Stimulated activated CD4-positive, alpha-beta T cell treated with anti-CD3 and anti-CD28 coated beads, Interleukin-1b, Interleukin-23, amount 100 ng/mL, for 4 hours (primary cell): ENCODE measurements at places on chromosomes 3 and 15.

DNA sequence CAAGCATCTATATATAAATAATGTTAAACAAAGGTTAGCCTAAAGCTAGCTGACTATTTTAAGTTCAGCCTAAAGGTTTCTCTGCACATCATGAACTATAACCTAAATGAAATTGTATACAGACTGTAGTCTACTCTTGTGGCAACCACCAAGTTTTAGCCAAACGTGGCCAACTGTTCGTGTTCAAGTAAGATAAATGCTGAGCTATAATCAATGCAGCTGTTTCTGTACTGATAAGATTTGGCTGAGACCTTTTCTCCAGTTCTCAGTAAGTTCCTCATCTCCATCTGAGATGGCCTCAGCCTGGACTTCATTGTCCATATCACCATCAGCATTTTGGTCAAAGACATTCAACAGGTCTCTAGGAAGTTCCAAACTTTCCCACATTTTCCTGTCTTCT is 43.7 kb upstream of the IGSF10 start:
- DNase-seq = no peak

DNA sequence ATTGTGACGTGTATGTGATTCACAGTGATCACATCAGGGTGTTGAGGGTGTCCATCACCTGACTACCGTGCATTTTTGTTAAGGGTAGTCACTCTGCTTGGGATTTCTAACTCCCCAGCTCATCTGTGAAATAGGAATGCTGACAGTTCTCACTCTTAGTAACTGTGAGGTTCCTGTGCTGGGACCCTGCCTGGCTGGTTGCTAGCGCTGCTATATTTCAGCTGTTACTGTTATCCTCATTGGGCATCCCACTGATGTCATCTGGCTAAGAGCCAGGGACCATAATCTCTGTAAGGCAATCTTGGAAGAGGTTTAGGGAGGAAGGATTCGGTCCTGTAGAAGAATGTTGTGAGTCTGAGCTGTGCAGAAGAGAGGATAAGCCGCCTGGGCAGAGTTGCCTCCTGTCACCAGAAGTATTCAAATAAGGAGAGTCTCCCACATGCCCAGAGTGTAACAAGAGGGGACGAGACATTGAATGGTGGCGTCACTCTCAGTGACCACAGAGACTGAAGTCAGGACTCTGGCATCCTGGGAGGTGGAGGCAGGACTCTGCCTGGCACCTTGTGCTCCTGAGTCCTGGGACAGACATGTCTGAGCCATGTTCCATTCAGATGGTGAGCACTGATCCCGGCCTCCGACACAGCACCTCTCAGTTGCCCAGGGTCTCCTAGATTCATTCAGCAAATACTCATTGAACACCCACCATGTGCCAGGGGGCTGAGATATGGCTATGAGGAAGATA is 52.2 kb downstream of the FBLN2 start:
- DNase-seq = no peak

DNA sequence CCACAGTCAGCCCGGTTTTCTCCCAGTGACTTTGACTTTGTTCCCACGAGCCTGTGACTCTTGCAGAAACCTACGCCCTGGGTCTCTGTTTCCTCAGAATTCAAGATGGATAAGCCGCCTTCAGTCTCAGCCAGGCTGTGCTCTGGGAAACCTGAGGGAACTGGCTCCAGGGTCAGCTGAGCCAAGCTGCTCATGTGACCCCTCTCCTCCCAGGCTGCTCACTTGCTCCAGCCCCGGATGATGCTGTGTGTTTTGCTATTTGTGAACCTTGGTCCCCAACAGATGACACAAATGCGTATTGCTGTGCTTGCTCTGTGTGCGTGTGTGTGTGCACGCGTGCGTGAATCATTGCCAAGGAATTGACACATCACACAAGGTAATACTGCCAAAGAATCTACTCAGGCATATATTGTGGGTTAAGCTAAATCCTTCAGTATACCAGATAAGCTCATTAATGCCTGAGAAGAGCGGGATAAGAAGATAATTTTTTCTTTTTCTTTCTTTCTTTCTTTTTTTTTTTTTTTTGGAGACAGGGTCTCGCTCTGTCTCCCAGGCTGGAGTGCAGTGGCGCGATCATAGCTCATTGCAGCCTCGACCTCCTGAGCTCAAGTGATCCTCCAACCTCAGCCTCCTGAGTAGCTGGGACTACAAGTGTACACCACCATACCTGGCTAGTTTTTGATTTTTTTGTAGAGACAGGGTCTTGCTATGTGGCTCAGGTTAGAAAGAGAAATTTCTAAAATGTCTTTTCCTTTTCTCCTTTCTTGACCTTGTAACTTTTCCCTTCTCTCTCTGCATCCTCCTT is 29.2 kb upstream of the UMPS start:
- no peak for DNase-seq

DNA sequence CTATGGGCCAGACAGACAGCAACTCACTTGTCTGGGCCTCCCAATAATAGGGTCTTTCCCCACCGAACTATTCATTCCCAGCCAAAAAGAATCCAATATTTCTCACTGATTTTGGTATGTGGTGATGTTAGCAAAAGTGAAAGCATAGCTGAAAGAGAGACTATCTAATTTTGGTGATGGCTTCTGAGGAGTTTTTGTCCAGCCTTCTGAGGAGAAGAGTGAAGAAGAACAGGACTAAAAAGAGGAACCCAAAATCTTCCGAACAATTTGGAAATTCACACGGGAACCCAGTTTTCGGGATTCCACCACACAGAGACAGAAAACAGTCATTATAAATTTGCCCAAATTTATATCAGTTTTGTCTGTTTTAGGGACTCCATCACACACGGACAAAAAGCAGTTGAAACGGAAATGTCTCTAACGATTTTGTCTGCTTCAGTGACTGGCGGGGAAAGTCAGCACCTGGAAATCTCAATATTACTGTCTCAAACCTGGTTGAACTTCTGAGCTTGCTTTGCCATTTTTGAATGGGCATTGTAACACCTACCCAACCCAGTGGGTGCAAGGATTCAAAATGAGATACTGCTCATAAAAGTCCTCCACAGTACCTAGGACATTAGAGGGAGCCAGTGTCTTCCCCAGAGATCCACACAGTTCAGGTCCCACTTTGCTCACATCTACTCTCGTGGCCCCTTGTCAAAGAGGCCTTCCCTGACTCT is 9.1 kb downstream of the CD80 start:
- DNase-seq = no peak

DNA sequence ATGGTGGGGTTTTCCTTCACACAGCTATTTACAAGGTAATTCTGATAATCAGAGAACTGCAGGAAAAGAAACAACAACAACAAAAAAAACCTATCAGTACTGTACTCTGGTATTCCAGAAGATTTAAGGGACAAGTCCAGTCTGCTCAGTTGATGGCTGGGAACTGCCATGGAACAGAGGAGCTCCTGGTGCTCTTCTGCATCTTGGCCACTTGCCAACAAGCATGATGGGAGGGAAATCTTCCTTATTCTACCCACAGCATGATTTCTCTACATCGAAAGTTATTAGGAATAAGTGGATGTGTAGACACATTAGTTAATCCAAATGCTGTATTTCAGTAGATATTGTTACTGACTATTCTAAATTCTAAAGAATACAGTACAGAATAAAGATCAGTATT is 51.7 kb downstream of the RASGRP1 start:
- DNase-seq = no peak

DNA sequence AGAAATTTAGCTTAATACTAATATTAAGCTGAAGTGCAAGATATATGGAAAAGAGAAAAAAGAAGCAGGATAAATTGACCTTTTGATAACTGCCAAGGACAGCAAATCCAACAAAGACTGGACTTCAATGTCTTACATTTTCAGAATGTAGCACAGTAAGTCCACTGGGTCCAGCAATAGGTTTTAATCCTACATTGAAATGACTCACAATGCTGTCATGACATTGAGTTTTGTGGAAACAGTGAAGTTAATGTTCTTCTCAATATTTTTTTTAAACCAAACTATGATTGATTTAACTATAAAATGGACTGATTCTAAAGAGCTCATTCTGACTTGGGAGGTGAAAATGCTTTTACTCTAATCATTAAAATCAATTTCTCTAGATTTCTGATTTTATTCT is 166.6 kb upstream of the ZNF717 start:
- DNase-seq = no peak

DNA sequence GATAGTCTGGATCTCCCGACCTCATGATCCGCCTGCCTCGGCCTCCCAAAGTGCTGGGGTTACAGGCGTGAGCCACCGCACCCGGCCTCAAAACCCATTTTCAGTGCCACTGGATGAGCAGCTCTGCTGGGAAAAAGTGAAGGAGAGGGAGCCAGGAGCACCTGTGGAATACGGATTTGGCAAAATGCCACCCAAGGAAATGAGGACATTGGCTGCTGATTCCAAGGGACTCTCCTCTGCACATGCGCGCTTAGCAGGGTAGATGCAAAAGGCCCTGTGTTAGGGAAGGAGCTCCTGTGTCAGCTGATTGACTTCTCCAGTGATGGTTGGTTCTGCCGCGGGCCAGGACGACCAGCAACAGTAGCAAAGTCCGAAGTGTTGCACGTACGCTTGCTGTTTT is 43.4 kb upstream of the IGF1R start:
- no peak for DNase-seq

GRCh38 chr15:52337198-52337853 is 41.7 kb upstream of the MYO5C start:
- DNase-seq = no peak

GRCh38 chr3:132343018-132343612 is 25.9 kb downstream of the ACP3 start:
- DNase-seq = no peak

GRCh38 chr3:78708565-78709073 is 1059.2 kb downstream of the ROBO1 start:
- no peak for DNase-seq

GRCh38 chr3:49901366-49902339 is 2.0 kb downstream of the MST1R start:
- DNase-seq = no peak

- DNase-seq = no peak
These were observed 826 bp downstream of the LRRC58 start for GRCh38 chr3:120348065-120348990.

DNA sequence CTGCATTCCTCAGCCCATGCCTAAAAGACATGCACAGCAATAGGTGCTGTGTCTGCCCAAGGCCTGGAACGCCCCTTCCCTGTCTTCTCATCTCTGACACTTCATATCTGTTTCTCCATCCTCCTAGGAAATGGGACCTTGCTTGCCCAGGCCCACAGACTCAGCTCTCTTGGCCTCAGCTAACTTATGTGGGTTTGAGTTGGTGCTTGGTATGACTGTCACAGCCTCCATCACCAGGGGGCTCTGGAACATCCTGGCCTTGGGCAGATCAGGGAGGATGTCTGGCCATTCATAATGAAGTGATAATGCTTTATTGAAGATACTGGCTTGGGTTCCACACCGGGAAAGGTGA is 156.7 kb upstream of the SMAD3 start:
- no peak for DNase-seq

DNA sequence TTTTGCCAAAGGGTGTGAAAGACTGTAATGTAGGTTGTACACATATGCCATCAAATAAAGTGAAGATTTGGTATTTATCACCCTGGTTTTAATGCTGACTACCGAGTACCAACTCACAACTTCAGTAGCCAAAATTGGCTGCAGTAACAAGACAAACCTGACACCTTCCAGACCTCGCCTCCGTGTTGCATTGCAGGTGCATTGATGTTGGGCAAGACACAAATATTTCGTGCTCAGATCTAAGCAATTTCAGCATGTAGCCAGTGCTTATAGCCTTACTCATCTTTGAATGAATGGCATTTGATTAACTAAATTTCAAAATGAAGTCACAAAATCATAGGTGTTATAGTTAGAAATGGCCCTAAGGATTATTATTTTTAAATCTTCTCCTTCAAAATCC is 400.2 kb downstream of the SOX2 start:
- DNase-seq = no peak

- no peak for DNase-seq
These were observed 8.3 kb upstream of the CSPG4 start for GRCh38 chr15:75720787-75721479.

DNA sequence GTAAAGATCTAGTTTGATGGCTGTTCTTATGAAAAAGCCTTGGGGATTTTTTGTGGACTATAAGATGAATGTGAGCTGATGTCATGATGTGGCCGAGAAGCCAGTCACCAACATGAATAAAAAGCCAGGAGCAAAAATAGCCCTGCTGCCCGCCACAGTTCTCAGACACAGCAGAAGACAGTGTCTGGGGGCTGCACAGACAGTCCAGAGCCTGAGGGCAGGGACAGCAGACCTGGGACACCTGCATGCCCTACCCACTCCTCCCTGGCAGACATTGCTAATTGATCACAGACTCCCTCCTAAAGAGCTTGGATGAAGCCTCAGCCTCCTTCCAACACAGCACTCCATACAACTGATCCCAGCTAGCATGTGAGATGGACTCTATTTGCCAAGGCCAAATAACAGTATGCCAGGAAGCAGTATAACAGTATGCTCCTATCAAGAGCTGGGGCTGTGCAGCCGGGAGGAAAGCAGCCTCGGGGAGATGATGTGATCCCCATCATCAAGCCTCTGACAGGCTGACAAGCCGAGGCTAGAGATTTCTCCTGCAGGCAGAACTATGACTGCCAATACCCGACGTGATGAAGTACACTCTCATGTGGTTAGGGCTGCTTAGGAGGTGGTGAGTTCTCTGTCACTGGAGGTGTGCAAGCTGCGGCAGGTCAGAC is 105.4 kb upstream of the RPL32 start:
- DNase-seq = no peak

- DNase-seq = no peak
These were observed 89.8 kb upstream of the IGSF10 start for GRCh38 chr3:151550642-151551041.

GRCh38 chr15:40787344-40787841 is 17.6 kb downstream of the C15orf62 start:
- DNase-seq = peak; percentile 55

DNA sequence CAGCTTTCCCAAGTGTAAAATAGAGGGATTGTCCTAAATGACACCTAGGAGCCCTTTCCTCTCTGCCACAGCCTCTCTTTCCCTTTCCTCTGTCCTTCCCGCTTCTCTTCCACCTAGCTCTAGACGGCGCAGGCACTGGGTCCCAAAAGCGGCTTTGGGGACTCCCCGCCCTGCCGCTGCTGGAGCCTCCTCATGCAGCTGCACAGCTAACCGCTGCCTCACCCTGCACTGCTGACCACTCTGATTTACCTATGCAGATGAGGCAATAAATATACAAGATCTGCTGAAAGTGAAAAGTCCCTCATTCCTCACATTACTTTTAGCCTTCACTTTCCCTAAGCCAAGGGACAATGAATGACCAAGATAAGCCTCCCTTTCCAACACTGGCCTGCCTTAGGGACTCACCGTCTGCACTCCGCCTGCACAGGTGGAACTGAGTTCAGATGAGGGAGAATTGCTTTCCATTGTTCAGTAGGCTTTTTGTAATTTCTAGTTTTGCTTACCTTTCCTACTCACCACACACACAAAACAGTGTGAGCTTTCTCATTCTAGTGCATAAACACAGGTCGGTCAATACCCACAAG is 197.5 kb upstream of the BCL6 start:
- no peak for DNase-seq

GRCh38 chr15:89898614-89899294 is 5.0 kb upstream of the AP3S2 start:
- peak; percentile 22 for DNase-seq

- no peak for DNase-seq
These were observed 28.5 kb downstream of the MGA start for GRCh38 chr15:41688671-41689070.
